Activated T-cell treated with anti-CD3 and anti-CD28 coated beads for 48 hours (primary cell): ENCODE measurements at places on chromosomes 6 and 20.

GRCh38 chr20:9999645-10000044, 35.1 kb upstream of the ANKEF1 start:
- no peak for DNase-seq

- no peak for DNase-seq
Observed at GRCh38 chr20:17967521-17968365, 851 bp downstream of the SNX5 start.

DNA sequence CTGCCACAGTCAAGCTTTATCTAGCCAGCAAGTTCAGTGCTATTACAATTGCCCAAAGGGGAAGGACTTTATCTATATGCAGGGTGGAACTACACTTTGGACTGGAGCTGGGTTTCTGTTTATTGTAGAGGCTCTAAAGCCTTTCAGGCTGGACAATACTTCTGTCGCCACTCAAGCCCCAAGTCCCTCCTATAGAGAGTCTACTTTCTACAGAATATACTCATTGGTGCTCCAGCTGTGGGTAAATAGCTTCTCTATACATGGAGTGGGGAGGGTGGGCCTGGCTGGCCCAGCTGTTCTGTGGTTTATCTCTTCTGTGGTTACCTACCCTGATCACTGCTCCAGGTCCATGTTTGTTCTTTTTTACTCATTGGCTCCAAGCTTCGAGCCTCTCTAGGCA, 151.8 kb upstream of the MYLIP start:
- DNase-seq: no peak

GRCh38 chr6:145241039-145241438, 494.3 kb downstream of the EPM2A start:
- no peak for DNase-seq

DNA sequence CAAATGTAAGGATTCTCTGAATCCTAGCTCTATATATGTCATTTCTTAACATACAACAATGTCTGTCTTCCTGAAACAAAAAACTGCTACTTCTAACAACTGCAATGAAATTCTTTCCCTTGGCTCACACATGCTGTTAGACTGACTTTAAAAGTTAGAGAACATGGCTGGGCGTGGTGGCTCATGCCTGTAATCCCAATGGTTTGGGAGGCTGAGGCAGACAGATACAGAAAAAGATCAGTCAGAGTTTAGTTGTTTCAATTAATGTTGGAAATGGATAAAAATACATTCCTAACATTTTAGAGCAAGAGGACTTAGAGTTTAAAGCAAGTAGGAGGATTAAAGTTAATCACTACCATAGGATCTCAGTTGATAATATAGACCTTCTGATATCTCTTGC, 28.7 kb upstream of the KIAA1586 start:
- no peak for DNase-seq

DNA sequence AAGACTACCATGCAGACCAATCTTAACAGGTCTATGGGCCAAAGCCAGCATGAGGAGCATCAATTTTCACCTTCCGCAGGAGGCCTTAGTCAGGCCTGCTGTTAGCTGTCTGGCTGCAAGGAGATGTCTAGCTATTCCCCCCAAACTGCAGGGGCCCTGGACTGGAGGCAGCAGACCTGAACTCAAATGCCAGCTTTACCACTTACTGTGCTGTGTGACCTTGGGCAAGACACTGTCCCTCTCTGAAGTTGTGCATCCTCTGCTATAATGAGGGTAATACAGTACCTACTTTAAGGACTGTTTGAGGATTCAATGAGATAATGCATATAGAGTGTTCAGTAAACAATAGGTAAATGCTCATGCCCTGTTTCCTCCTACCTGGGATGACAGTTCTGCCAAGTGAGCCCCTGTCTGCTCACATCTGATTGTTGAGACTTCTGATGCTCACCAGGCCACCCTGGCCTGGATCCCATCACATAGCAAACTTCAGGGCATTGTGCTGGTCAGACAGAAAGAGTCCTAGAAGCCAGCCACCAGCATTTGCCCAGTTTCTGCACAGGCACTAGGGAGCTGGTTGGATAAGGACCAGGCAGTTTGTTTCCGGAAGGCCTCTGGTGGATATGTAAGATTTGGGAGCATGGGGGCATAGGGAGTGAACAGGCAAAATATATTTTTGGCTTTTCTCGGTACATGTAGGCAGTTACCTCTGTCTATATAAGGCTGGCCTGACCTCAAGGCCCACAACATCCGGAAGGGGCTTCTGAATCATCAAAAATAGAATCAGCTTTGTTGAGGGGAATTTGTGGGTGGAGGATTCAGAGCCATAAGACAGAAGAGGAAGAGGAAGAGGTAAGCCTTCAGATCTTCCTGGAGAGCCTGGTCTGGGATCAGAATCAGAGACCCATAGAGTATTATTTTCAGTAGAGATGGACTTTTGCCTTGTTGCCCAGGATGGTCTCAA, 2.3 kb upstream of the OCSTAMP start:
- DNase-seq: peak; percentile 25

DNA sequence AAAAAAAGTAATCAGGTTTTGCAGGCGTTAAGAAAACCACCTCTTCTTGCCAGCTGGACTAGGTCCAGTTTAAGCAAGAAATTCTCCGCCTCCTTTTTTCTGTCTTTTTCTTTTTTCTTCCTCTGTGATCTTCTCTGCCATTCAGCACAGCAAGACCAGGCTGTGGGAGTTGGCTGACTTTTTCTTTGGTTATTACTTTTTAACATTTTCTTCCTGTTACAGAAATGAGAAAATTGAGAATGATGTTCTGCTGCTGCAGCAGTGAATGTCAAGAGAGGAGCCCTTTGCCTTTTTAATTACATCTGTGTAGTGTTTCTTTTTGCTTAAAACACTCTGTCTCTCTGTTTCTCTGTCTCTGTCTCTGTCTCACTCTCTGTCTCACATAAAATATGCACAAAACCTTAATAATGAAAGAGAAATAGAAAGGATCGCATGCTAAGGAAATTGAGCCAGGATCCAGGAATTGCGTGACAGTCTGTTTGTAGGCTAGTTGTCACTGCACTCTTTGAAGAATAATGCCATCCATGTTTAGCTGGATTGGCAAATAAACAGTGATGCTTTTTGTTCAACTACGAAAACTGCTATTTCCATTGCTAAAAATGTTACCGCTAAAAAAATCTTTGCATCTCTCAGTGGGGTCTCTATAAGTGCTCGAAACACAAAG, 103.2 kb upstream of the SUPT3H start:
- no peak for DNase-seq
